ENCODE measurements at places on chromosomes 4 and X. TPM values are rescaled to one million over a fixed set of nuclear protein-coding genes. Genes with fewer than 3 reads are reported as not detected.

GRCh38 chr4:156941940-156942548 is 29.6 kb downstream of the PDGFC start:
- H3K36me3 ChIP-seq: no peaks in the 10 kb centered on the region
- peak overlapping the region; percentile 67 for H3K27ac ChIP-seq
- DNase-seq: peak; percentile 98
- H3K4me3 ChIP-seq: peak overlapping the region; percentile 35

DNA sequence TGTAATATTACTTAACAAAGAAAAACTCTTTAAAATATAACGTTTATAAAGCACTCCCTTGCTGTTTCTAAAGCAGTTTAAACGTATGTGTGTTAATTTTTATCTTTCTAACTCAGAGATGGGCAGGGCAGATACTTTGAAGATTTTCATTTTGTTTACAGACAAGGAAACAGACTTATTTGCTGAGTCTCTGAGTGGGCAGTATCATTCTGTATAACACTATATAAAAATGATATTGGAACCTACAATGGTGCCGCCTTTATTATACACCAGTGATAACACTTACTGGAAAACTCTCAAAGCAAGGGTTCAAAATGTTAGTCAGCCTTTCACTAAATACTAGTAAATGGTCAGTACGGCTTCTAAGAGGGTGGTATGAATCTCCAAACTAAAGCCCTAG is 193.4 kb downstream of the NR3C2 start:
- no peak overlapping the region for H3K27ac ChIP-seq
- H3K4me1 ChIP-seq: no peaks in the 10 kb centered on the region
- no peak overlapping the region for H3K4me3 ChIP-seq
- DNase-seq: no peak
- no peaks in the 10 kb centered on the region for H3K27me3 ChIP-seq
- no peaks in the 10 kb centered on the region for H3K36me3 ChIP-seq

GRCh38 chr4:55358668-55359067 is 12.6 kb downstream of the SRD5A3 start:
- no peak overlapping the region for H3K4me3 ChIP-seq
- no peaks in the 10 kb centered on the region for H3K36me3 ChIP-seq
- H3K27me3 ChIP-seq: no peaks in the 10 kb centered on the region
- H3K4me1 ChIP-seq: peaks cover 17% of the 10 kb centered on the region

The HPGDS gene
- total RNA-seq: not detected

The MAGED2 gene
- total RNA-seq: 148 TPM

The PLP1 gene
- total RNA-seq: not detected

All from fibroblast of lung (primary cell).